ENCODE measurements at places on chromosomes 7 and 10. TPM values are rescaled to one million over a fixed set of nuclear protein-coding genes. Genes with fewer than 3 reads are reported as not detected.

Gene RASA4
- total RNA-seq = 13.2 TPM

GRCh38 chr7:140304191-140304799 is 94.0 kb downstream of the SLC37A3 start:
- ATAC-seq = peak; percentile 68

DNA sequence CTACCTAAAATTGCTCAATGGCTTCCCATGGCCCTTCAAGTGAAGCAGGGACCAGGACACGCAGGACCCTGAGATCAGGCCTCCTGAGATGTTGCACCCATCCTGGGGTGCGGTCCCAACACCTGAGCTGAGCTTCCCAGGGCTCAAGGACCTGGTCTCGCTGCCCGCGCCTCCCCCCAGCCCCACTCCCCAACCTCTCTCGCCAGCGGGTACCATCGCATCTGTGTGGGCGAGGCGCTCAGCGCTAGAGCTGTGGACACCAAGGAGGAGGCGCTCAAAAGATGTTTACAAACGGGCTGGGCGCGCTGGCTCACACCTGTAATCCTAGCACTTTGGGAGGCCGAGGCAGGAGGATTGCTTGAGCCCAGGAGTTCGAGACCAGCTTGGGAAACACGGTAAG is 7.4 kb upstream of the CRYGN start:
- ATAC-seq = no peak

DNA sequence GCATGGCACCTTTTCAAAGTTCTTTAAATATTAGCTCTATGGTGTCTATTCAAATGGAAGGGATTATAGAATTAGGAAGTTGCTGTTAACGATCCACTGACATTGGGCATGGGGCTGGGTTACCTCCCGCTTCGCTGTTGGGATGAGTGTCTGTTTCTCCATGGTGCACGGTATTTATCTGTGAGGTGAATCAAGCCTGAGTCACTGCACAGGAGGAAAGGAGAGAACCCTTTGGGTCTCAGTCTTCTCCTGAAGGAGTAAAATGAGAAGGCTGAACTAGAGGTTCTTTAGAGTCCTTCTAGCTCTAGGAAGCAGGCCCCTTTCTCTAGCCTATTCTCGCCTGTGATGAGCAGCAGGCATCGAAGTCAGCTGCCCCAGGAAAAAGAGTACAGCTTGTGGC is 7.3 kb downstream of the JCAD start:
- no peak for ATAC-seq

DNA sequence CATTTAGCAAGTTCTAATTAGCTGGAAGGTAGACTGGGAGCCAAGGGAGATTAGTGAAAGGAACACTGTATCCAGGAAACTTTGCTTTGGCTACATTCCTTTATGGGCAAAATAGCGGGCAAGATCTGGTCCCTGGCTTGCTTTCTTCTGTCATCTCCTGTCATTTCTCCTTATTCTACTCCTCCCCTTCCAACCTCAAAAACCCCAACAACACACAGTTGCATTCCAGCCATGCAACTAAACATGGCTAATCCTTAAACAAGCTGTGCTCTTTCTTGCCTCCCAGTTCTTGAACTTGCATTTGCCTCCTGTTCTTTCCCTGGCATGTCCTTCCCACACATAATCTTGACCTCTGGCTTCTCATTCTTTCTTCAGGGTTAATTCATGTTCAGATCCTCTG is 59.5 kb upstream of the CDCA7L start:
- ATAC-seq = no peak

DNA sequence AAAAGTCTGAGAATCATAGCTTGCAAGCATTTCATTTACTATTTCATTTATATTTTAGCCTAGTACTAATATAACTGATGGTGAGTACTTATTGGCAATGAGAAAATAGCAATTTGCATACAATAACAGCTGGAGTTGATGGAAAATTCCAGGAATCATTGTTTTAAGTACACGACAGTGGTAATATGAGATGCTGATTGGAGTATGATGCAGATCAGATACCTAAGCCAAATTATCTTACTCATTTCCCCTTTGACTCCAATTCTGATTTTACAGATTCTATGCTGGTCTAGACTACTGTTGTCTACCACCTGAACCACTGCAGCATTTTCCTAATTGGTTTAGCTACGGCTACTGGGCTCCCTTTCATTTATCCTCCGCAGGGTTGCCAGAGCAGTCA is 36.7 kb downstream of the GNG11 start:
- no peak for ATAC-seq

DNA sequence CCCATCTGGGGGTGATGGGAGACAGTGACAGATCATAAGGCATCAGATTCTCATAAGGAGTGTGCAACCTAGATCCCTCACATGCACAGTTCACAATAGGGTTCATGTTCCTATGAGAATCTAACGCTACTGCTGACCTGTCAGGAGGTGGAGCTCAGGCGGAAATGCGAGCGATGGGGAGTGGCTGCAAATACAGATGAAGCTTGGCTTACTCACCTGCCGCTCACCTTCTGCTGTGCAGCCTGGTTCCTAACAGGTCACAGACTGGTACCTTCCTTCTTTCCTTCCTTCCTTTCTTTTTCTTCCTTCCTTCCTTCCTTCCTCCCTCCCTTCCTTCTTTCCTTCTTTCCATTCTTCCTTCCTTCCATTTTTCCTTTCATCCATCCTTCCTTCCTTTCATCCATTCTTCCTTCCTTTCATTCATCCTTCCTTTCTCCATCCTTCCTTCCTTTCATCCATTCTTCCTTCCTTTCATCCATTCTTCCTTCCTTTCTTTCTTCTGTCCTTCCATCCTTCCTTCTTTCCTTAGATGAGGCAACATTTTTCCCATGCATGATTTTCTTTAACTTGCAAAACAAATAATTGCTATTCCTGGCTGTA is 370.0 kb upstream of the AUTS2 start:
- ATAC-seq = no peak

Gene HOXA1
- 3.2 TPM for total RNA-seq

DNA sequence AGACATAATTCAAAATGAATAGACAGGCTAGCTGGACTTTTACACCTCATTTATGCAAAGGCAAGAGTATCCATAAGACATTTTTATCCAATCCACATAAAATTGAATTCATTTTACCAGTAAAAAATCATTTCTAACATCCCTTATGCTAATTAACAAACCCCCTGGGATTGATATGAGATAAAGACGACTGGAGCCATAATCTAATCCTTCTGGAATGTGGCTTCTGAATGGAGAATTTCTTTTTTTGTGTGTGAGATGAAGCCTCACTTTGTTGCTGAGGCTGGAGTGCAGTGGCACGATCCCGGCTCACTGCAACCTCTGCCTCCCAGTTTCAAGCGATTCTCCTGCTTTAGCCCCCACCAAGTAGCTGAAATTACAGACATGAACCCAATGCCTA is 90.4 kb downstream of the AKR1D1 start:
- no peak for ATAC-seq

Gene IFIT2
- total RNA-seq = 1.5 TPM

DNA sequence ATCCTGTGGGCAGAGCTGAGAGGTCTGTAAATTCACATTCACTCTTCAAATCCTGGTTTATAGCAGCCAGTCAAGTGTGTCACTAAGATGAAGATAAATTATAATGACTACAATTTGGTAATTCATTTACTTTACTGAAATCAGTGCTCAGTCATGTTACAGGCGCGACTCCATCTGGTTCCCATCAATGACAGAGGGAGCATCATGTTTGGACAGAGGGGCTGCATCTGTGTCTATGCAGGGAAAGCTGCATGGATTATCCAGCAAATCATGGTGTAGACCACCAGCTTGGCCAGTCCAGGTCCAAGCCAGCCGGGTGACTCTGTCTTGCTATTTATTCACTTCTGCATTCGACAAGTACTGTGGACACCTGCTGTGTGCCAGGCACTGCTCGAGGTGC is 214.1 kb upstream of the ZNF32 start:
- ATAC-seq = no peak

GRCh38 chr7:128121711-128122530 is 90.7 kb upstream of the LRRC4 start:
- ATAC-seq = peak; percentile 74

Gene LIPM
- not detected for total RNA-seq

Data from esophagus mucosa (tissue), 1 donor.